Renal cortex interstitium (tissue), 15 donors: ENCODE measurements at places on chromosomes 6 and 20.
A peak's percentile ranks its signal among the peaks of the same experiment; 100 is the strongest.

DNA sequence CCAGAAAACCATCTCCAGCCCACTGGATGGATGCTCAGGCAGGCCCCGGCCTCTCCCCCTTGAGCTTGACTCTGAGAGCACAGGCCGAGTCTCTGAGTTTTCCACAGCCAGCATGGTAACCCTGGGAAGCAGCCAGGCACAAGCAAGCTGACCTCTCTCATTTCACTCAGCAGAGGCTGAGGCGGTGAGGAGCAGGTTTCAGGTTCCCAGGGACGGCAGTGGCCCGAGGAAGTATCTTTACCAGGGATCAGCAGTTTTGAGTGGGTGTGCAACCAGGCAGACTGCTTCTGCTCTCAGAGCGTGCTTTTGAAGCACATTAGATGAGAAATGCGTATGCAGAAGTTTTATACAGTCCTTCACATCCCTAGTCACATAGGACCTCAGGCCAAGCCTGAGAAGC is 12.6 kb downstream of the HCK start:
- peak; percentile 29 for DNase-seq

GRCh38 chr6:98295515-98296175 is 538.7 kb upstream of the POU3F2 start:
- DNase-seq: no peak

DNA sequence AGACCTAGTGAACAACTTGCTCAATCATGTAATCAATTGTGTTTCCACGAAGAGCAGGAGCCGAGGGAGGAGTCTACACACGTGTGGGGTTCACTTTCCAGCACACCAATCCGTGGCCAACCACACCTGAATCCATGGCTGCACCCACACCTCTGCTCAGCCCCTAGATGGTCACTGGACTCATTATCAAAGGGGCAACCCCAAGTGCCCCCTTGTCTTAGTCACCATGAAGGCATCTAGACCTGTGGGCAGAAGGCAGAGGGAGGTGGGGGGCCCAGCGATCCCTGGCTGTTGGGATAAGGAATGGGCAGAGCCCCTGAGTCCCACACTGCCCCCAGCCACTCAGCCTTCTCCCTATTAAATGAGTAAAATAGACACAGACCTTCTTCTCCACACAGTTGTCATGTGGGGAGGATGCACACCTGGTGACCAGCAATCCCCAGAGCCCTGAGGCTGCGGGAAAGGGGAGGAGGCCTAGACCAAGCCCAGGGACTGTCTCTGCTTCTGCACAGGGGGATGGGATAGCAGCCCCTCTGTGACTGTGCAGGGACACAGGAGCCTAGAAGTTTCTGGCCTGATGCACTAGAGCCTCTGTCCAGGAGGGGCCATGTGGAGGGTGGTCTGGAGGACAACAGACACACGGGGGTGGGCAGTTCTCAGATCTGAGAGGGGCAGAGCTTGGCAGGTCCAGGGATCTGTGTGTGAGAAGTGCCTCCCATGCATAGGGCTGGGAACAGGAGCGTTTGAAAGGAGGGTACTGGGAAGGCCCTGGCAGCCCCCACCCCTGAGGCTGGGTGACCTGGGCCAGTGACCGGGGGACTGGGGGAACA is 1.9 kb upstream of the RAET1L start:
- DNase-seq: no peak

- DNase-seq: no peak
Observed at GRCh38 chr6:84059082-84059481, 25.5 kb downstream of the MRAP2 start.

DNA sequence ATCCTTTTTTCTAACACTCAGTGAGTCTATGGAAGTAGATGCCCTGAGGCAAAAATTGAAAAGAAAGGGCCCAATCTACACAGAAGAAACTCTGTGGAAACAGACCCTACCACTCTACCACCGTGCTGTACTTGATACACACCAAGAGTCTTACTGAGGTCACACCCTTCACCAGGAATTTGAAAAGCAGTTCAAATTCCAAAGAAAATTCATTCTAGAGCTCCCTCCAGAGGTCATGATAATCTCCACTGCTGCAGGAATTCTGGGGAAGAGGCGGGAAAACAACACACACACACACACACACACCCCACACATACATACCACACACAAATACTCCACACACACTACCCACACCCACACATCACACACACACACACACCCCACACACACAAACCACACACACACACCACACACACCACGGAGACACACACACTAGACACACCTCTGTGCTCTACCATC is 336.8 kb downstream of the HDGFL1 start:
- no peak for DNase-seq

DNA sequence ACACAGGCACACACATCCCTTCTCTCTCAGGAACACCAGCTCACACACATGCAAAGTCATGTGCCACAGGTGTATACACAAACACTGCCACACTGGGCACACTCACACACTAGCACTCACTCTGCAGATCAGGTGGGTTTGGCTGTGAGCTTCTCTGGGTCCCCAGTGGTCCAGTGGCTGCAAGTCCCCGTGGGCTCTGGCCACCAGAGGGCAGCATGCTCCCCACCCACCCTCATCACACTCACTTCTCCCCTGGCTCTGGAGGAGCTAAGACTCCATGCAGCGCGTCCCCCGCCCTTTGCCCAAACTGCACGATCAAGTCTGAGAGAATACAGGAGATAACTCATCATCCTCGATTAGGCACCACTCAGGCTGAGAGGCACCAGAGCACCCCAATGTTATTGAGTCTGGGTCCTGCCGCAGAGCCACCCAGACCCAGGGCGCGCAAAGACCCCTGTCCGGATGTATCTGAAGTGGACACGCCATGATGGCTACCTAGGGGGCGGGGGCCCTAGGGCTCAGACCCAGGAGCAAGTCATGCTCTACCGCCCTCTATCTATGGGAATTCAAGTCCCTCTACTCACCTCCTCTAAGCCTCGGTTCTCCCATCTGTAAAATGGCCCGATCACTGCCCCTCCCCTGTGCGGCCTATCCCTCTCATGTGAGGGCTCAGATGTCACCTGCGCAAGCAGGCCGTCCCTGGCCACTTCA is 90.5 kb downstream of the GRM4 start:
- peak; percentile 55 for DNase-seq

DNA sequence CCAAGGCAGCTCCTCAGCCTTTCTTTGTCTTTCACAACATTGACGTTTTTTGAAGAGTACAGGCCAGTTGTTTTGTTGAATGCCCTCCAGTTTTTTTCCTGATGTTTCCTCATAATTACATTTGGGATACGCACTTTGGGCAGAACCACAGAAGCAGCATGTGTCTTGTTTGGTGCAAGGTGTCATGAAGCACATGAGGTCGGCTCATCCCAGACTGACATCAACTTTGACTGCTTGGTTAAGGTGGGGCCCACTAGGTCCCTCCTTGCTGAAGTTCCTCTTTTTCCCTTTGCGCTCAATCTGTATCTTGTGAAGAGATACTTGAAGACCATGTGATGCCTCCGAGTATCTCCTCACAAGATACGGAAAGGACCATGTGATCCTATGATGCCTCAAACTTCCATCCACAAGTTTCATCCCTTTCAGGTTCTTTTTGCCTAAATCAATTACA is 10.5 kb downstream of the SNAI1 start:
- no peak for DNase-seq

DNA sequence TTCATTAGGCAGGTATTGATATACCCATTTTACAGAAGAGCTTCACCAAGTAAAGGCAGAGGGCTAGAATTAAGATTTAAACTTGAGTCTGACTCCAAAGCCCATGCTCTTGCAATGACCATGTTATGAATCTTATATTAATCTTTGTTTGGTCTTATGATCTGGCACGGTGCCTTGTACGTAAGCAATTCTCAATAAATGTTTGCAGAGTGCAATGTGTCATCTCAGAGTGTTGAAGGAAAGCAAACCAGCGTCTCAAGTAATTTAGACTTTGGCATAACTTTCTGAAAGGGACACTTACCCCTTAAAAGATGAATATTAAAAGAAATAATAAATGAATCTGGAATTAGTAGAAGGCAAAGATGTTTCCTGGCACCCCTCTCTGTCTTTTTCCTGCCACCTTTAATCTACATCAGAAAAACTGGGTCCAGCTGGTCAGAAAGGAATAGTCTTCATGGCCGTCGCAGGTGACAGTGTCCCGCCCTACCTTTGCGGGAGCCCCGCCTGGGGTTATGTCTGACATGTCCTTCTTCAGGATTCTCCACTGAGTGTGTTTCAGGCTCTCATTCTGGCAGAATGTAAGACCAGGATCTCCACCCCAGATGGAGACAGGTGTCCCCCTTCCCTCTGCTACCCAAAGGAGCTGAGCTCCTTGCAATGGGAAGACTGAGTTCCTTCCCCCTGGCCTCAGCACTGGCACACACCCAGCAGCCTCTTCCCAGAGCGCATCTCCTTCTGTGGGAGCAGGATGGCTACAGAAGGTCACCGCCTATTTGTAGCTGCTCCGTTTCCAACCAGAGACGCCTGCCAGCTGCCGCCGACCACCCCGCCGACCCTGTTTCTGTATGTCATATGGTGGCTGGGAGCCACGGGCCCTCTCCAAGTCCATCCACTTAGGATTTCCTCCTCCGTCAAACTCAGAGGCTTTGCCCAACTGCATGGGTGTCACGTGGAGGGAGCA is 266.3 kb upstream of the ECI2 start:
- no peak for DNase-seq

DNA sequence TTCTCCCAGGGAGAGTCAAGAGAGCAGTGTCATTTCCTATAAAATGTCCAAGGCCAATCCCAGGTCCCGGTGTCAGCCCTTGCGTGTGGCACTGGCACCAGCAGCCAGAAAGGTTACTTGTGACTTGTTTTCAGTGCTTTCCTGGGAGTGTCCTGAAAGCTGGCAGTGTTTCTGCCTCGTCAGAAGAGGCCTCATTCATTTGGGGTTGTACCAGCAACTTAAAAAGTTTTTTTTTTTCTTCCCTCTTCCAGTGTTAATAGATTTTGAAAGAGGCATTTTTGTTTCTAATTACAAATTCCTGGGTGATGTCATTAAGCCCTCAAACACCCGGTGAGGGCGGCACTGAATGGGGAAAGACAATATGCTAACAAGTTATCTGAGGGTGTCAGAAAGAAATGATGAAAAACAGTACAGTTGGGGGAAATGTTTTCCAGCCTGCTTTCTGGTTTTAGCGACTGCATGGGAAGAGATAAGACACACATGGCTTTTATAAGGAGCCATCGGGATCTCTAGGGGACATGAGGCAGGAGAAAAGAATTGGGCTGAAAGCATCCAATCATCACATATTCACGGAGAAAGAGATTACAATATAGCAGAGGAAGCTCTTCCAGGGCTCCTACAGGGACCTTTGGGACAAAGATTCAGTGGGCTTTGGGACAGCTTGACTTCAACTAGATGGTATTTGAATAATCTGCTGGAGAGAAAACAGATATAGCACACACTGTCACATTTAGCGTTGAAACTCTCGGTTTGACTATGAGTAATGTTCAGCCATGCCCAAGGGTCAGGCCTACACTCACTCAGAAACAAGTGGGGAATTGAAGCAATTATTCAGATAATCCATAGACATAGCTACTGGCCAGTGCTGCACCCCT is 153.0 kb downstream of the BCAS1 start:
- DNase-seq: no peak

DNA sequence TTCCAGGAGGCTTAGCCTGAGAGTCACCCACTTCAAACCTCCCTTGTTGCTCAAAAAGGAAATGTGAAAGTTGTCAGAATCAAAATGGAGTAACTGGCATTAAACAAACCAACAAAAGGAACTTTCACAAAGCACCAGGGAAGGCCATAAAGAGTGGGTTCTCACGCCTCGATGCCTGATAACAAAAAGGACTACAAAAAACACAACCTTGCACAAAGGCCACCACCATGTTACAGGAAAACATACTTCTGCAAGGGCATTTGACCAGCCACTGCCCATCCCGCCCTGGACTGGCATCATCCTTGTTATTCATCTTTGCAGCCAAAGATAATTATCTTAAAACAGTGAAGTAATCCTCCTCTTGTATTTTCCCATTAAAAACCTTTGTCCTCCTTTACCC is 34.8 kb downstream of the RNASET2 start:
- no peak for DNase-seq

- no peak for DNase-seq
Observed at GRCh38 chr20:39107741-39108140, 145.6 kb downstream of the DHX35 start.

DNA sequence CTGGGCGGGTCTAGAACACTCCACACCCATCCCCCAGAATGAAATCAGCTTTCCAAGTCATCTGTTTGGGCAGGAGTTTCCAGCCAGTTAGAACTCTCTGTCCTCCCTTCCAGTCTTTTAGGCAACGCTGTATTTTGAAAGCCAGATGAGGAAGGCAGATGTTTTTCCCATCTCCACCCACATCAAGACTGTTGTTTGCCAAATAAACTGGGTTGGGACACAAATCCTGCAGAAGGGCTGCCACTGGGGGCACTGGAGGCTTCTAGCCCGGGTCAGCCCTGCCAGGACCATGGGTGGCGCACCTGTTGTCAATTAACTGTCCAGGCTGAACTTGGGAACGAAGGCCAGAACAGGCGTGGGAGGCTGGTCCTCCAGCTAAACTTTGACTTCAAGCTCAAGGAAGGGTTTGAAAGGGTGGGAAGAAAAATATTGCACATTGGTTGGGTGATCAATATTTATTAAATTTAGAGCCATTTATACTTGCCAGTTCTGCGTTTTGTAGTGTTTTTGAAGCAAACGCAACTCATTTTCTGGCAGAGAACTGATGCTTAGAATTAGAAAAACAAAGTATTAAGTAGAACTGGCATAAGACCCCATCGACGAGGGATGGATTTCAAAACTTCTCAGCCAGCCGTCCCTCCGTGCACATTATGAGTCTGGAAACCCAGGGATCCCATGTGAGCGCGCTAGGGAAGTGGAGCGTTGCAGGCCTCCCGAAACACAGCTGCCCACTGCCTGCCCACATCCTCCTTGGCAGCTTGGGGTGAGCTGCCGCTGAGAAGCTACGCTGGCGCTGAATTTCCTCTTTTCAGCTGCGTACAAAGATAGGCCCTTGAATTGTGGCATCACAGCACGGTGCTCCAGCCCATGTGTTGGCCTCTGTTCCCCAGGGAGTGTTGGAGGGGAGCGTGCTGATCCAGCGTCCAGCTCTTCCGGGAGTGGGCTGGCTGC is 297.4 kb downstream of the QKI start:
- no peak for DNase-seq

DNA sequence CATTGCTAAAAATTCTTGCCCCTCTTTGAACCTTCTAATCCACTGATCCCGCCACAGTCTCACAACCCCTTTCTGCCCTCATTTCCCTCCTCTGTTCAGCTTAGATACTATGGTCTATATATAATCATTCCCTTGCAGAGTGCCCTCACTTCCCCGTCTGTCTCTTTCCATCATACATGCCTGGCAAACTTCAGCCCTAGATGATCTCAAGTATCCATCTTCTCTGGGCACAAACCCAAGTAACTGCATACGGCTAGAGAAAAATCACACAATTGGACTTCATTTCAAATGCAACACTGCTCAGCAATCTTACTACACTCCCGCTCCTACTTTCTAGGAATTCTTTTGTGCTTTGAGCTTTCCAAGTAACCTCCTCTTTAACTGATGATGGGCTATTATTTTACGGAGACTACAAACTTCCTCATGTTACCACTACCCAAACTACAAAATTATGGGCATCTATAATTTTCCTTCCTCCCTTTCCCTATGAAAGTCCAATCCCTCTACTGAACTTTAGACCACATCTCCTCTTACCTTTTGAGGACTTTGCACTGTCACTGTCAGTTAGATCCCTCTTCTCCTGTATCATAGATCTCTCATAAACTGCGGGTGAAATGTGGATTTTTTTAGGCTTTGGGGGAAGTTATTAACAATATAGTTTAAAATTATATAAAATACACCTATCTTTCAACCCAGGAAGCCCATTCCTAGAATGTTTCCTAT is 135.6 kb downstream of the BTBD9 start:
- DNase-seq: no peak

GRCh38 chr6:125853756-125854155 is 63.0 kb downstream of the NCOA7 start:
- DNase-seq: no peak
